ENCODE measurements at places on chromosomes 4 and X.

DNA sequence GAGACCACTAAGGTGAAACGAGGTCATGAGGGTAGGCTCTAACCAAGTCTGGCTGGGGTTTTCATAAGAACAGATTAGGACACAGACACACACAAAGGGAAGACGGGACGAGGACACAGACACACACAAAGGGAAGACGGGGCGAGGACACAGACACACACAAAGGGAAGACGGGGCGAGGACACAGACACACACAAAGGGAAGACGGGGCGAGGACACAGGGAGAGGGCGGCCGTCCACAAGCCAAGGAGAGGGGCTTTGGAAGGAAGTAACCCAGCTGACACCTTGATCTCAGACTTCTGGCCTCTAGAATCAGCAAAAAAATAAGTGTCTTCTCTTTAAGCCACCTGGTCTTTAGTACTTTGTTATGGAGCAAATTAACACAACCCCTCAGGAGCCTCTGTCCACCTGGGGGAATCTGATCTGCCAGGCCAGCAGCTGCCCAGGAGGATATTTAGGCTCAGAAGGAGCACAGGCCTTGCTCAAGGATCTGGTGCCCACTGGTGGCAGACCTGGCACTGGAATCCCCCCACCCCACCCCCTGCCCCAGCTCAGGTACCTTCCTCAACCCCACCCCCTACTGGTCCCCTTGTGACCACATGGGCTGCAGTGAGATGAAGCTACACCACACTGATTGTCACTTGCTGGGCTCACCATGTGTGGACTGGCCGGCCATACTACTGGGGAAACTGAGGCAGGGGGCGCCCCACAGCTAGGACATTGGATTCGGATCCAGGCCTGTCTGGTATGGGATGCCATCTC, 2.8 kb downstream of the ABLIM2 start:
- no peak for DNase-seq
- H3K27me3 ChIP-seq, result peaks cover 26% of the 10 kb centered on the region
- no peaks in the 10 kb centered on the region for H3K36me3 ChIP-seq
- H3K27ac ChIP-seq, result no peak overlapping the region
- H3K4me1 ChIP-seq, result no peaks in the 10 kb centered on the region

GRCh38 chrX:124194199-124194598, 138.3 kb upstream of the TEX13D start:
- H3K4me1 ChIP-seq, result no peaks in the 10 kb centered on the region
- H3K27ac ChIP-seq, result no peak overlapping the region
- H3K4me3 ChIP-seq, result no peak overlapping the region
- no peaks in the 10 kb centered on the region for H3K36me3 ChIP-seq

DNA sequence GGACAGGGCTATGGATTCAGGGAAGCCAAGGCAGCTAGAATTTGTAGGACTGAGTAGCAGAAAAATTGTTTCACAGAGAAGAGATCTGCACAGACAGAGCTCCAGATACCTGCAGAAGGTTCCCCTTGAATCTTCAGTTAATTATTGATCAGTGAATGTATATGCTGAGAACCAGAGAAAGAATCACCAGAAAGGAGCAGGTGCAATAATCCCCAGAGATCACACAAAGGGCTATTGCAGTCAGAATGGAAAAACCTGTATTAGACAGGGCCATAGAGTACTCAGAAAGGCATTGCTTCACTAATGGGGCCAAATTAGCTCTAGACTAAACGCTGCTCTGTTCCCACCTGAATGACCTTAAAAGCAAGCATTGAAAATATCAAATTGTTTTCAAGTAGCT, 35.5 kb upstream of the SMAD1 start:
- no peaks in the 10 kb centered on the region for H3K36me3 ChIP-seq
- H3K4me3 ChIP-seq, result no peak overlapping the region
- H3K4me1 ChIP-seq, result no peaks in the 10 kb centered on the region

DNA sequence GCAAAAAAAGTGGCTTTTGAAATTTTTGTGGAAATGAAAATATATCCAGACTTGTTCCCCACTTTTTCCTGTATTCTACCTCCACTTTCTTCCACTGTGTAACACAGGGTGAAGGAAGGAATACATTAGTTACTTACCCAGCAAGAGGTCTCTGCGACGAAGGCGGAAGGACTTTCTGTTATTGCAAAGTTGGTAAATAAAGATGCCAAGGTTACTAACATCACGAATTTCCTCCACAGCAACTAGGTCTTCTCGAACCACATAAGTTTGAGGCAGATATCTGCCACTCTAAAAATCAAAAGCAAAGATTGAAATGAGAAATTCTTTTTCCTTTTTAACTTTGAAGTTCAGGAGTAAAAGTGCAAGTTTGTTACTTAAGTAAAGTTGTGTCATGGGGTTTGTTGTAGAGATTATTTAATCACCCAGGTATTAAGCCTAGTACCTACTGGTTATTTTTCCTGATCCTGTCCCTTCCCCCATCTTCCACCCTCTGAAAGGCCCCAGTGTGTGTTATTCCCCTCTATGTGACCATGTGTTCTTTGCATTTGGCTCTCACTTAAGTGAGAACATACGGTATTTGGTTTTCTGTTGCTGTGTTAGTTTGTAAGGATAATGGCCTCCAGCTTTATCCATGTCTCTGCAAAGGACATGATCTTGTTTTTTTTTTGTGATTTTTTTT, 5.8 kb downstream of the ITM2A start:
- no peak overlapping the region for H3K27ac ChIP-seq
- DNase-seq, result no peak
- no peaks in the 10 kb centered on the region for H3K27me3 ChIP-seq
- H3K4me3 ChIP-seq, result no peak overlapping the region

DNA sequence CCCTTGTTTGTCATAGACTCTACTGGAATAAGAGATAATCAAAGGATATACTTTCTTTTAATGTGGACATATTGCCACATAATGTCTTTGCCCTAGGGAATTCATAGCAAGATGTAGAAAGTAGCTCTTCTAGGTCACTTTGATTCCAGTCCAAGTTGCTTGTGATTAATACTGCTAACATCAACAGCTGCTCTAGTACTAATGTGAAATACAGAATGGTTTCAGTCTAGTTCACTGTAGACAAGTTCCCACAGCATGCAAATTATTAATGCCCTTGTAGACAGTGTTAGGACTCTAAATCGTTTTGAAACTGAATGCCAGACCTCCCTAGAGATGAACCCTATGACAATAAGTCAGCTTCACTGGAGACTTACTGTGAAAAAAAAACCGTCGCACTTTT, 494.6 kb upstream of the ATOH1 start:
- no peaks in the 10 kb centered on the region for H3K27me3 ChIP-seq
- no peak overlapping the region for H3K4me3 ChIP-seq
- H3K36me3 ChIP-seq, result no peaks in the 10 kb centered on the region
- no peak overlapping the region for H3K27ac ChIP-seq
- H3K4me1 ChIP-seq, result no peaks in the 10 kb centered on the region

- no peaks in the 10 kb centered on the region for H3K4me1 ChIP-seq
- no peak overlapping the region for H3K27ac ChIP-seq
- no peak for DNase-seq
- H3K27me3 ChIP-seq, result no peaks in the 10 kb centered on the region
Measured at GRCh38 chr4:15427161-15427560, 672 bp upstream of the C1QTNF7 start.
